ENCODE measurements at places on chromosomes 3 and 15.

- no peak for DNase-seq
- H3K4me3 ChIP-seq: no peak overlapping the region
- H3K27me3 ChIP-seq: no peaks in the 10 kb centered on the region
Observed at GRCh38 chr3:64832098-64832497, 144.3 kb upstream of the ADAMTS9 start.

DNA sequence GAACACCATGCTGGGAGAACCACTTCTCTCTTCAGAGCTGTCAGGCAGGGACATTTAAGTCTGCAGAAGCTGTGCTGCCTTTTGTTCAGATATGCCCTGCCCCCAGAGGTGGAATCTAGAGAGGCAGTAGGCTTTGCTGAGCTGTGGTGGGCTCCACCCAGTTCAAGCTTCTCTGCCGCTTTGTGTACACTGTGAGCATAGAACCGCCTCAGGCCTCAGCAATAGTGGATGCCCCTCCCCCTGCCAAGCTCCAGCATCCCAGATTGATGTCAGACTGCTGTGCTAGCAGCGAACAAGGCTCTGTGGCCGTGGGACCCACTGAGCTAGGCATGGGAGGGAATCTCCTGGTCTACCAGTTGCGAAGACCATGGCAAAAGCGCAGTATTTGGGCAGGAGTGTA is 121.6 kb downstream of the NFKBIZ start:
- H3K4me3 ChIP-seq: no peak overlapping the region
- no peaks in the 10 kb centered on the region for H3K4me1 ChIP-seq
- no peak for DNase-seq
- no peak overlapping the region for H3K27ac ChIP-seq
- H3K36me3 ChIP-seq: no peaks in the 10 kb centered on the region
- no peaks in the 10 kb centered on the region for H3K27me3 ChIP-seq

- H3K27me3 ChIP-seq: no peaks in the 10 kb centered on the region
- no peak overlapping the region for H3K4me3 ChIP-seq
- no peaks in the 10 kb centered on the region for H3K4me1 ChIP-seq
- H3K36me3 ChIP-seq: peaks cover 98% of the 10 kb centered on the region
- no peak for DNase-seq
- no peak overlapping the region for H3K27ac ChIP-seq
Observed at GRCh38 chr15:92990031-92990430, 89.9 kb downstream of the CHD2 start.

- peak; percentile 75 for DNase-seq
- peak overlapping the region; percentile 63 for H3K4me3 ChIP-seq
- H3K27ac ChIP-seq: peak overlapping the region; percentile 87
- H3K36me3 ChIP-seq: no peaks in the 10 kb centered on the region
Observed at GRCh38 chr3:194688200-194688740, 2.6 kb downstream of the FAM43A start.
